ENCODE measurements at places on chromosomes 16 and 17. TPM values are rescaled to one million over a fixed set of nuclear protein-coding genes. Genes with fewer than 3 reads are reported as not detected.

DNA sequence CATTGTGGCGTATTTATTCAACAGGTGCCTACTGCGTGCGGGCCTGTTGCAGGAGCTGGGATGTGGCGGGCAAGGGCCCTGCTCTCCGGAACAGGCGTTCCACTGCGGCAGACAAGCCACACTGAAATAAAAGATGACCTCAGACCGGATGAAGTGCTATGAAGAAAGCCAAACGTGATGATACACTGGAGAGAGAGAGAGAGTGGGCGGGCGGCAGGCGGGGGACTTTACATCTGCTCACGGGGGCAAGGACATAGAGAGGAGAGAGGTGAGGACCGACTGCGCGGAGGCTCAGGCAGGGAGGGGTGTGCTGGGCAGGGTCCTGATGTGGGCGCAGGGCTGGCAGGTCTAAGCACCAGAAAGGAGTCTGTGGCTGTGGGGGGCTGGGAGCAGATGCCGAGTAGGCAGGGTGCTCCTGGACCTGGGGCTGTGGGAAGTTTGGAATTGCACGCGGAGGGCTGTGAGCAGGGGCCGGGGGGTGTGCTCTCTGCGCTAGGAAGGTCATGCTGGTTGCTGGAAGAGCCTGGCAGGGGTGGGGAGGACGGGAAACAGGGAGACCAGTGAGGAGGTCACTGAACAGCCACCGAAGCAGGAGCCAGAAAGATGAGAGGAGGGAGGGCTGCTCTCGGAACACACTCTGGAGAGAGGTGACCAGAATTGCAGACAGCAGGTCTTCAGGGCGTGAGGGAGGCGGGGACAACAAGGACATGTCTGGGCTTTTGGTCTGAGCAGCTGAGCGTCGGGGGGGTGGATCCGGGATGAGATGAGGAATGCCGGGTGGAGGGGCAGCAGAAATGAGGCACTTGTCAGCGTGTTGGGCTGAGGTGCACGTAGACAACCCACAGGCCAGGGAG, 9.9 kb downstream of the MXRA7 start:
- DNase-seq: no peak

- DNase-seq: no peak
These were observed 1.7 kb downstream of the SMTNL2 start for GRCh38 chr17:4586043-4586442.

The ZNF594 gene
- 4.8 TPM for total RNA-seq

The MRM1 gene
- 13.3 TPM for total RNA-seq

The TMC6 gene
- total RNA-seq: 808 TPM

The ZC3H18 gene
- 82.6 TPM for total RNA-seq

DNA sequence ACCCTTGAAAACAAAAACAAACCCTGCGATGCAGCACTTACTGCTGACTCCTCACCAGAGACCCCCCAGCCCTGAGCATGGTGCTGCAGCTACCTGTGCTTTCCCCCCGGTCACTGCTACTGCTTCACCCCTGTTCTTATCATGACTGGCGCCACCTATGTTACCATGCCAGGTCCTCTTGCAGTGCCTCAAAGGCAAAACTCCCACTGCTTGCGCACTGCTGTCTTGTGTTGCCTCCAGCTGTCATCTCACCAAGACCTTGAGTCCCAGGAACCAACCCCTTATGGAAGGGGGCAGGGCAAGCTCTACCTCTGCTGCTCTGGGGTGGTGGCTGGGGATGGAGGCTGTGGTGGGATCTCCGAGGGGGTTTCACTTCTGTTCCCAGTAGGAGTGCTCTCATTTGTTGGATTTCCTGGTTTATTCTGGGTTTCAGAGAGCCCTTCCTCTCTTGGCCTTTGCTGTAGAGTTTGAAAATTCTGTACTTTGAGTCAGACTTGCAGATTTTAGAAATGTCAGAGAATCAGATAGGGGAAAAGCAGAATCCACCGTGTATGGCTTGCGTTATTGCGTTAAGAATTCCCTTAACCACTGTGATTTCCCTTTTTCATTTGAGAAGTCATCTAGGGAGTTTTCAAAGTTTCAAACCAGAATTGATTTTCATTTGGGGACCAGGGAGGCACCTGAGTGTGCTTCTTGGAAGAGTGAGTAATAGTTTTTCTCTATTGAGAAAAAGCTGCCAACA, 96.6 kb downstream of the SPECC1 start:
- no peak for DNase-seq

Measured in naive thymus-derived CD4-positive, alpha-beta T cell (primary cell).